Activated naive CD4-positive, alpha-beta T cell treated with anti-CD3 and anti-CD28 coated beads, Interleukin-2, amount 50 U/mL, for 16 hours (primary cell): ENCODE measurements at places on chromosomes 2 and 18.

DNA sequence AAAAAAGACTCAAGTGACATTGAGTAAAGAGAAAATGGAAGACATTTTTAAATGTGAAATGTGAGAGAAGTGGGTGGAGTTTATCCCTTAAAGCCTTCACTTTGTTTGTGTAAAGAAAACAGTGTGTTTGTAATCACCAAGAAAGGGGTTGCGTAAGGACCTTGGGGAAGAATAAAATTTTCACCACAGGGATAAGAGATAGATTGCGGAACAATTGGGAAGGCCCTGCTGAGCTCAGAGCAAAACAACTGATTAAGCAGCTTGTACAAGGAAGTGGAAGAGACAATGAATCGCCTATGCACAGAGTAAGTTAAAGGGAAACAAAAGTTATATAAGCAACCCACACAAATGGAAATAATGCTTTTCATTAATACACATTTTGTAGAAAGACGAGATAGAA lies 327.7 kb downstream of the RAD51AP2 start:
- DNase-seq: no peak

DNA sequence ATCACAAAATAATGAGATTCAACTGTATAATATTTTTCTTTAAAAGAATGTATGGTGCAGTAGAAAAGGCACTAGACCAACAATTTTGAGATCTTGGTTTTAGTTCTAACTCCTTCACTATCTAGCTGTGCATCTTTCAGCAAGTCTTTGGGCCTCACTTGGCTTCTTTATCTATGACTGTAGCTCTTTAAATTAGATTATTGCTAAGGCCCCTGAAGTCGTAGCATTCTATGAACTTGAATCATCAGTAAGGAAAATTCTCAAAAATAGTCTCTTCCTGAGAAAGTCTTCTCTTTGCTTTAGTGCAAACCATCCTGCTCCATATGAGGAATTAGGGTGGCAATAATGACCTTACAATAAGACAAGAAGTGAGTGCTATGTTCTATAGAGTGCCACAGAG lies 140.4 kb downstream of the FTCDNL1 start:
- DNase-seq: no peak

DNA sequence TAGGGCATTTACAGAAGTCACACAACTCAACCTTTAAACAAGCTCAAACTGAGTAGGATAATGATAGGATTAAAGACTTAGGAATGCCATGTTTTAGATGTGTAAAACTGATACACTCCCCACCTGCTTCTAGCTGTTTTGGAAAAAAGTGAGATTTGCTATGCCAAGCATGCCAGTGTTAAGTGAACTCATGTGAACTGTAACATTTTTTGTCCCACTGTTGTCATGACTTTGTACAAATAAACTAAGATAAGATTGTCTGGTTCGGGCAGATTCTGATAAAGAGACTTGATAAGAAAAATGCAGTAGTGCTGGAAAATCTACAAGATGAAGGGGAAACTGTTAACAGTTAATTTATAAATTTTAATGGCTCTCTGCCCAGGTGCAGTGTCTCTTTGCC lies 66.5 kb downstream of the GLS start:
- no peak for DNase-seq

- DNase-seq: no peak
These were observed 17.4 kb downstream of the KIF3C start for GRCh38 chr2:25964891-25965290.

GRCh38 chr2:224711859-224712665 lies 4.1 kb downstream of the CCDC195 start:
- DNase-seq: no peak

- DNase-seq: no peak
These were observed 5.3 kb upstream of the CTIF start for GRCh38 chr18:48533340-48534070.

DNA sequence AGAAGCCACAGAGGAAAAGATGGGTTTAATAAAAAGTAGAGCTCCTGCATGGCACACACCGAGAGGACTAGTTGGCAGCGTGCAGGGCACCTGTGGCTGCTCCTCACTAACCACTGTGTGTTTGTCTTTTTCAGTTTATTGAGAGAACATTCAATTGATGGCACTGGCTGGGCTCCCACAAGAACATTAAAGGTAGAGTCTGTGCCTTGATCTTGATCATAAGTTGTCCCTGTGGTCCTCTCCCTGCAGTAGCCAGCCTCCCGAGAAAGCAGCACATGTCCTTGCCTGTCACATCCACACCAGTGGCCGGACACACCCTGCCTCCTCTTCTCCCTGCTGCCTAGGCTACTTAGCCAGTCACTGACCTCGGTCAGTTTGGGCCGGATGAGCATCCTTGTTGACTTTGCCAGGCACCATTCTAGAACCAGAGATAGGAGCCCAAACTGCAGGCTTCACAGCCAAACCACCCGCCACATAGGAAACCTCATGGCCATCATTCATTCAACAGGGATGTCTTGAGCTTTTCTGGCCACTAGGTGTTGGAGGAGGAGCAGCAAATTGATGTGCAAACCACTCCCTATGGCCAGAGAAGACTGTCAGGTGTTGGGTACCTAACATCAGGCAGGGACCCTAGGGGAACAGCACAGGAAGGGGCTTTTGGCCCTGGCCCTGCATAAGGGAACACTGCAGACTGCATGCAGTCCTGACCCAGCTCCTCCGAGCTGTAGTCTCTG lies 30.2 kb upstream of the SCLY start:
- DNase-seq: no peak

DNA sequence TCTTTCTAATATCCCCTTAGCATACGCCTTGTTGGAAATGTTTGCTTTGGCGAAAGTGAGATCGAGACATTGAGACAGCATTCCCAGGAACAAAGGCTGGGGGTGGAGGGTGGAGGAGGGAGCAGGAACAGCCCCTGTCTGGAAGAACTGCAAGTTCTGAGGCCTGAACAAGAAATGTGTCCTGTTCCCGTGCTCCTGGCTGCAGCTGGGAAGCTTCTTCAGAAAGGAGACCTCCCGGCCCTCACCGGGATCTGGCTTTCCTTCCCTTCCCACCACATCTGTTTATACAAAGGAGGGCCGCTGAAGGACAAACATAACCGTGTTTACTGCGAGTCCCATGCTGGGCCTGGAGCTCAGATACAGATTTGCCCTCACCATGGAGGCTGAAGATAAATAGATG lies 35.9 kb downstream of the AFF3 start:
- DNase-seq: no peak

DNA sequence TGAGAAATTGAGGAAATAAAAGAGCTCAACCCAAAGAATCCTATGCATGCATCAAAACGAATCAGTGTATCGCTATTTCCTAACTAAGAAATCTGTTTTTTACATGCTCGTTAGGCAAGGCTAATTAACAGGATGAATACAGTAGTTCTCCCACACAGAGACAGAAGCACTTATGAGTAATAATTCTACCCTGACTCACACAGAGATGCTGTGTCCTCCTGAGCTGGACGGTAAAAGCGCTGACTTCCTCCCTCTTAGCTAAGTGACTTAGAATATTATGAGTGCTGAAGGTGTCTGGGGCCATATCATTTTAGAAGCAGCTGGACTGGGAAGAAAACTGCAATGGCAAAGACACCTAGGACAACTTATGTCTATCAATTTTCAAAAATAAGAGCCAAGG lies 18.5 kb downstream of the PLEKHM3 start:
- DNase-seq: no peak

- no peak for DNase-seq
These were observed 405.6 kb upstream of the MEX3C start for GRCh38 chr18:51603111-51603510.

DNA sequence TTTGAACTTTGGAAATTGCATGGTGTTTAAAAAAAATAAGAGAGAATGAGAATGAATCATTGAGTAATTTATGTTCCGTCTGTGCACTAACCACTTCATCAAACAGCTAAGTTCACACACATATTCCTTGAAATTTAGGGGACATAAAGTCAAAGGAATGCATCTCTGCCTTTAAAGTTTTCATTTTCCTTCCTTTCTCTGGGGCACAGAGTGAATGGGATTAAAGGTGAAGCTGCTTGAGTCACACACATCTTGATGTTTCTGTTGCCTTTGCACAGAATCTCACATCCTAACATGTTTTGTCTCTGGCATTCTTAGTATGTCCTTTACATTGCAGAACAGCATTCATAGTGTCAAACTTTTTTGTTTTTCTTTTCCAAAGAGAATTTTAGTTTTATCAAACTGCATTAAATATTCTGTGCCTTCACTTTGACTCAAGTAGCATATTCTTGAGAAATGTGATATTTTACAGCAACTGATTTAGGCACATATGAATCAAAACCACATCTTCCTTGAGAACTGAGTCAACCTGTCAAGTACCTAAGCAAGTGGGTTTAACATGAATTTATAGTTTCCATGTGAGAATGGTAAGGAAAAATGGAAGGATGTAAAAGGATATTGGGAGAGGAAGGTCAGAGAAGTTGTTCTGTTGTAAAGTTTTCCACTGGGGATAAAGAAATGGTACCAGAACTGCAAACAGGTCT lies 169.1 kb upstream of the THUMPD2 start:
- no peak for DNase-seq

GRCh38 chr2:24657818-24658217 lies 135.4 kb downstream of the PTRHD1 start:
- no peak for DNase-seq

DNA sequence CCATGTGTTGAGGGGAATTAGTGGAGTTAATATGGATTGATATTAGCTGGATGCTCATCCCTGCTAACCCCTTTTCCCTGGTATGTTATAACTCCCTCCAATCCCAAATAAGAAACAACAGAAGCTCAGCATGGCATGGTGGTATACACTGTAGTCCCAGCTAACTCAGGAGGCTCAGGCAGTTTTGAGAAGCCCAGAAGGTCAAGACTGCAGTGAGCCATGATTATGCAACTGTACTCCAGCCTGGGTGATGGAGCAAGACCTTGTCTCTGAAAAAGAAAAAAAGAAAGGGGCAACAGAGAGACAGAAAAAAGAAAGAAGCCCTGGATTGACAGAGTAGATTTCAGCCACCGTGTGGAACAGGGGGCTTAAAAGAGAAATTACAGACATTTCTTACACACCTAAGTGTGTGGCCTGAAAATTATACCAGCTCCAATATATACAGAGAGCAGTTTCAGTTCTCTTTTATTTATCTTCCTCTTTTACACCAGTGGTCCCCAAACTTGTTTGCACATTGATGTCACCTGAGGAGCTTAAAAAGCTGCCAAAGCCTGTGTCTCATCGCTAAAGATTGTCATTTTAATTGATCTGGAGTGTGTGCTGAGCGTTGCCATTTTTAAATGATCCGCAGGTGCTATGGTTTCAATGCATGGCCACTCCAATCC lies 203.6 kb downstream of the UBE2E3 start:
- no peak for DNase-seq

DNA sequence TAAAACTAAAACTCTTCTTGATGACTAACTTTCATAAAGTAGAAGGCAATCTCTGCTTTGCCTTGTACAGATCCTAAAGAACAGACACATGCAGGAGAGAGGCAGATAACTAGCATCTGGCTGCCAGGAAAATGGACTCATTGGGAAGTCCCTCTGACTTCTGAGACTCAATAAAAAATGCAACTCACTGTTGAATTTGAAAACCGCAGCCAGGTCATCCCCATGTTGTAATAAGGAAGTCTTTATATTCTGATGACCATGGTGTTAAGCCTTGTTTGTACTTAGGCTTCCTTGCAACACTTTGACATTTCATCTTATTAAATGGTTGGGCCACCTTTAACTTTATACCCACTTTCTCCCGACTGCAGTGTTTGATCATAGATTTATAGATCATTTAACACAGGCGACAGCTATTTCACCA lies 375.1 kb upstream of the KCNH7 start:
- no peak for DNase-seq

DNA sequence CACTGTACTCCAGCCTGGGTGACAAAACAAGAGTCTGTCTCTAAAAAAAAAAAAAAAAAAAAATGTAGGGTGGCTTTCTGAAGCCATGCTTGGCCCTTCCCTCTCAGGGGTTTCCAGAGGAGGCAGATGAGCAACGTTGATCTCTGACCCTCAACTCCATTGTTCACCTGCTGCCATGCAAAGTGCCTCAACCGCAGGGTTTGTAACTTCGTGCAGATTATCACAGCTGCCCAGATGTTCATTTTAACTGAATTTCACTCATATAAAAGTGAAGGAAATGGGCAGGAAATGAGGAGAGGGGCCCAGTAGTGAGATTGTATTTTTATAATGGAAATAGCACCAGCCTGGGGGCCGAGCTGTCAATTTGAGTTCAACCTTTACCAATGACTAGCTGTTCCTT lies 14.9 kb upstream of the B3GNT2 start:
- DNase-seq: no peak

DNA sequence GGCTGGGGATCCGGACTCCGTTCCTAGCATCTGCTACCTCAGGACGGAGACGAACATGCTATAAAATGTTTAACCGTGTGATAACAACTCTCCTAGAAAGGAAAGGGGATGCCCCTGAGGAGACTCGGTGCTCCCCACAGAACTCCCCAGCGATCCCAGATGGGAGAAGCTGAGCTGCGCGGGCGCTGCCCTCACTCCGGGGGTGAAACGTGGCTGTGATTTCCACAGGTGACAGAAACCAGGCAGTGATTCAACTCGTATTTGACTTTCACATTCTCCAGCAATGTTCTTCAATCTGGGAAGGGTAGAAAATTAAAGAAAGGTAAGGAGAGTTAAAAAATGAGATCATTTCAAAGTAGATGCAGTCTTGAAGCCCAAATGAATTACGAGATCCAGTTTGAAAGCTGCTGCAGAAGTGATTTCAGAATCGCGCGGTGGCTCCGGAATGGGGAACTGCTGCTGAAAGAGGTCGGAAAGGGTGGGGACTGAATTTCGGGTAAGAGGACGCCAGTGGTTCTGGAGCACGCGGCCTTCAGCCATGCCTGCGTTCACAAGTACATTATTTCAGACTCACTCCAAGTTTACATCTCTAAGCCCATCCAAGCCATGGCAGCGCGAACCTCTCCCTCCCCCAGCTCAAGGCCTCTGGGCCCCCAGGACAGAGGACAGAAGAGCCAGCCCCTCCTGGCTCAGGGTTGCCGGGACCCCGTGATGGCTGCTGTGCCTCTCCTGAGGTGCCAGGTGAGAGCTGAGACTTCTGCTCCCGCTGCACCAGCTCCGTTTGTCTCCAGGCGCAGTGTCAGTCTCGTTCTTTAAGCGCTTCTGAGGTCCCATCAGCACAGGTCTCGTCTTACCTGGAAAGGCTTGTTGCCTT lies 39.5 kb downstream of the ADNP2 start:
- no peak for DNase-seq

DNA sequence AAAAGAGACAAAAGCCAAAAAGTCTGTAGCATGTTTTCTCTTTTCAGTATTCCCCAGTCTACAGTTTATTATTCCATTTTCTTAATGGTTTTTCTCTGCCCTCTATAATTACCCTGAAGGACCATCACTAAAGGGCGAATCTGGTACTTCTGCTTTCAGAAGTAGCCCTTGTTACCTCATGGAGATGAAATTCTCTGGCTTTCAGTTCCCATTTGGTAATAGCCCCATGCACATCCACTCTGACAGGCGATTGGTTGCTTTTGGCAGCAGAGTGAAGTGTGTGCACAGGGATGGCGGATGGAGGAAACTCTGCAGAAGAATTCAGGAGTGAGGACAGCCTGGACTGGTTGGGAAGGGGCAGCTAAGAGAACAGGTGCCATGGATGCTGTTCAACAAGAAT lies 66.3 kb upstream of the NABP1 start:
- DNase-seq: no peak

- DNase-seq: no peak
These were observed 871.9 kb downstream of the TSN start for GRCh38 chr2:122627388-122627787.

GRCh38 chr2:65076345-65076710 lies 20.1 kb downstream of the CEP68 start:
- no peak for DNase-seq

GRCh38 chr2:45938649-45939511 lies 287.4 kb downstream of the PRKCE start:
- DNase-seq: no peak
